Fibroblast of skin of left biceps (primary cell): ENCODE measurements at places on chromosomes 3 and 15.
A peak's percentile ranks its signal among the peaks of the same experiment; 100 is the strongest.

GRCh38 chr3:165827233-165827632 is 10.0 kb downstream of the BCHE start:
- no peak for DNase-seq

DNA sequence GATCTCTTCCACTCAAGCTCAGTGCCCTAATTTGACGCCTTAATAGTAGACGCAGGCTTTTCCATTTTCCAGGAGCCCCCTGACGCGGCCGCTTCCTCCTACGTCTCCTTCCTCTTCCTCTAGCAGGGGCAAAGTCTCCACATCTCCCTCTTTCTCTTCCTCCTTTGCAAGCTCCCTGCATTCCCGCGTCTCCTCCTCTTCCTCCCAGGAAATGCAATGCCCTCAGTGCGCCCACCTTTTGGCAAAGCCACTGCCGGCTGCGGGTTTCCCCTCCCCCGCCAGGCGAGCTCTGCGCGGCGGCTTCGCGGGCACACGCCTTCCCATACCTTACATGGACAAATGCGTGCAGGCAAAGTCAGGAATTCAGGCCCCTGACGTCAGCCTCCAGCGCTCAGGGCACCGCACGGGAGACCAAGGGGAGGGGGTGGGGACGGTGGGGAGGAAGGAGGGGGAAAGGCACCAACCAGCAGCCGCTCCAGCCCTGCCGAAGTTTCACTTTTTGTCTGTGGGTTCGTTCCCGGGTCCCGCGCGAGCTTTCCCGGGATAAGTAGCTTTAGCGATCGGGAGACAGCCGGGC is 432 bp upstream of the LPP start:
- peak; percentile 90 for DNase-seq

DNA sequence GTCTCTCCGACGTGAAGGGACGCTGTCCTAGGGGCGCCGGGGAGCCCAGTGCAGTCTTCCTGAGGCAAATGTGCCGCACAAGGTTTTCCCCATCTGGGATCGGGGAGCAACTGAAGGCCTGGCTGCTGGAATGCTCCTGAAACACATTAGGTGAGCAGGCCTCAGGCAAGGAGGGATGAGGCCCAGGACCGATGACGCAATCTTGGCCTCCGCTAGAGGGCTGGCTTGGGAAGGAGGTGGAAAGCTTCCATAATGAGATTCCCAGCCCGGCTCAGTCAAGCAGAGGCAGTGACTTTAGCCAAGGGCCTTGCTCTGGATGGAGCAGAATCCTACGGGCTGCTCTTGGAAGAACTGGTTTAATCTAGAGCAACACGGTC is 50.8 kb downstream of the CPN2 start:
- DNase-seq: no peak

- DNase-seq: no peak
Observed at GRCh38 chr3:159326998-159327397, 525.1 kb downstream of the MFSD1 start.

- DNase-seq: peak; percentile 69
Observed at GRCh38 chr3:24242012-24242698, 252.5 kb downstream of the THRB start.

GRCh38 chr3:194194051-194194756 is 58.3 kb downstream of the HES1 start:
- DNase-seq: no peak

DNA sequence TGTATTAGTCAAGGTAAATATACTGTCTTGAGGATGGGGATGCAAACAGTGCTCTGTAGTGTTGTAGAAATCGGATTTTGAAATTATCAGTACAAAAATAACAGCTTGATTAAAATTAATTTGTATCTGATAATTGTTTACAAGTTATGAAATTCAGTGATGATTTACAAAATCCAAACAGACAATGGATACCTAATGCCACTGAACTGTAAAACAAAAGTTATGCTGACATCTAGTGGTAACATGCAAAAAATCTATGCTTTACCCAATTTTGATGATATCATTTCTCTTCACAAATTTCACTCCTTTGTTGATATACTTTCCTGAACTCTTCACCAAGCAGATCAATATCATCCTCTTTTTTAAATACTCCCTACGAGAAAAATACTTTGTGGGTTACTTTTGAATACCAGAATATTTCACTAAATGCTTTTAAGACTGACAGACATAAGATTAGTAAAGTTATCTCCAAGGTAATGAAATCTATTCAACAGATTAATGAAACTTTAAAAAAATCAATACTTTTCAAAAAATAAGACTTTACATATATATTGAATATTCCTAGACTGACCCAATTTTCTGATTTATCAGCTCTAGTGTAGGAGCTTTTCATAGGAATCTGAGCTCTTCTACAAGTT is 36.0 kb downstream of the MNS1 start:
- DNase-seq: no peak

- DNase-seq: peak; percentile 19
Observed at GRCh38 chr3:152574461-152575079, 260.4 kb upstream of the P2RY1 start.

DNA sequence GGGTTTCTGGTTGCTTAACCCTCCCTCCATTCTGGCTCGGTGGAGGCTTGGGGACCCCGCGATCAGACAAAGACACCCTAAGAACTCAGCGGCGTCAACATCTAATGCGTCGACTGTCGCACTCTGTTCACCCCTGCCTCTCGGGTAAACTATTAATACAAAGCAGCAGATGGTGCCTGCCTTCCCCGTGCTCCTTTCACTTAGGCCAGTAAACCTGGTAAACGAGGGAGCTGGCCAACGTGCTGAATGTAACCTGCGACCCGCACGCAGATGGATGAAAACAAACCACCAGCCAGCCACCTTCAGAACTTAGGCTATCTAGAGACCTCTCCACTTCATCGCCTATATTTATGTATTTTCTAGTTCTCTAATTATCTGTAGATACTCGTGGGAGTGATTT is 848 bp upstream of the CADPS start:
- DNase-seq: no peak

GRCh38 chr3:193774272-193774915 is 181.4 kb downstream of the OPA1 start:
- DNase-seq: no peak

- DNase-seq: no peak
Observed at GRCh38 chr3:59234884-59235633, 185.2 kb upstream of the CFAP20DC start.

- DNase-seq: no peak
Observed at GRCh38 chr15:64286473-64286872, 69.5 kb downstream of the CSNK1G1 start.

DNA sequence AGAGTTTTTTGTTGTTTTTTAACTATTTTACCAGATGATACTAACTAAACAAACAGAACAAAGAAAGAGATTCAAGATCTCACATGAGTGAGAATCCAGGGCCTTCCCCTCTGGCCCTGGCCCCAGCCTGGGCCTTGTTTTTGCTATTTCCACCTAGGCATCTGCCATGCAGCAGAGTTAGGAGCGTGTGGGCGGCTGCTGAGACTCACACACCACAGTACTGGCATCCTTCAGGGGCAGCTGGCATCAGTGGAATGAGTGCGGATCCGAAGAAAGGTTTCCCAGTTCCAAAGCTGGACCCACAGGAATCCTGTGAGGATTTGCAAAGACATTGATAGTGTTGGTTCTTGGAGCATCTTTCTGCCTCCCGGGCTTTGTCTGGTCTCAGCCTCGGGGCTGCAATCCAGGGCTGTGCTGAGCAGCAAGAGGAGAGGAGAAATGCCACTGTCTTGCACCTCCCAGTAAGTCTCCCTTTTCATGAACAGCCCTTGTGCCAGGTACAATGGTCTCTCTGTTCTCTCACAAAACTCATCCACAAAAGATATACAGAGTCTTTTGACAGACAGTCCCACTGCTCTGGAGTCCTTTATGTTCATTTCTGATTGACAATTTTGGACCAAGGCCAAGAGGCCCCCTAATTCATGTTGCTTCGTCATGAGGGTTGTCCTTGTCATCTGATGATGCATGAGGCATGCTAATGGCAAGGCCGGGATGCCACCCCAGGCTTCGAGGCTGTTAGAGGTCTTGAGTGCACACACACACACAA is 46.6 kb downstream of the APH1B start:
- DNase-seq: no peak

GRCh38 chr3:10600296-10600714 is 94.9 kb upstream of the ATP2B2 start:
- DNase-seq: no peak

GRCh38 chr3:192727032-192727847 is at the start of gene FGF12:
FGF12 (minus strand) TSS chr3:192727541.
- DNase-seq: peak; percentile 1

DNA sequence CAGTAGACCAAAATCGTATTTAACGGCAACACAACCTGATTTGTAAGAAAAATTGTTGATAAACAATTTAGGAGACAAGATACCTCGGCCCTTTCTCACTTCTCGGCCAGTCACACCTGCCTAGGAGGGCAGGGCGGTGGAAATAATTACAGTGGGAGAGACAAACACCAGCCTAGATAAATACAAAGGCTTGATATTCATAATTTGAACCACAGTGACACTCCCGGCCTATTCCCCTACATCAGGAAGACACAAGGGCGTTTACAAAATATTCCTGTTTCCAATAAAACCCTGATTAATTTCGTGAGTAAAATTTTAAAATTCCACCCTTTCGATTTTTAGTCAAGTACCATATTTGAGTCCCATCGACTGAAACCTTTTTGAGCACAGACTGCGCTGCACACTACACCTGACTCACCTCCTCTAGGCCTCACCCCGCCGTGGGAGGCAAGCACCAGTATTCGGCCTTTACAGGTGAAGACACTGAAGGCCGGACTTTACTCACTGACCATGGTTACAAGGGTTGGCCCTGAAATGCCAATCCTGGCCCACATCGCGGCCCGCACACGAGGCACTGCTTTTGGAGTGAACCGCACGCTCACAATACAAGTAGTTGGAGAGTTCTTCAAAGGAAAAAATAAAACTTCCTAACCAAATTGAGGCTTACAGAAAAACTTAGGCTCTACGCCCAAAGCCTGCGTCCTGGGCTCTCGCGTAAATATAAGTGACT is 794 bp downstream of the ARPP19 start:
- no peak for DNase-seq

DNA sequence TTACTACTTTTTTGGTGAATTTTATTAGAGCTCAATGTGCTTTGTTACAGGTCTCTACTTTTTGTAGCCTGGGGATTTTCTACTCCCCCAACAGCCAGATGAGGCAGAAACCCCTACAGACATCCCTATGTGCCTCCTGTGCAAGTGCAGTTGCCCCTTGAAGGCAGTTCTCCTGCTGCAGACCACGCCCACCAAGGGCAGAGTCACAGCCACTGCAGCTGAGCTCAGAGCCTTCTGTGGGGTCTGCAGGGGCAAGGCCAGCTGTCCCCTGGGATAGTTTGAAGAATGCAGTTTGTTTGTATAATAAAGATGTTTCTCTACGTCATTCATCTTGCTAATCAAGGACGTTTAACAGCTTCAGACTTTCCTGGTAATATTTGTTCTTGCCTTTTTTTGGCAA is 76.8 kb downstream of the NPAP1 start:
- DNase-seq: no peak

DNA sequence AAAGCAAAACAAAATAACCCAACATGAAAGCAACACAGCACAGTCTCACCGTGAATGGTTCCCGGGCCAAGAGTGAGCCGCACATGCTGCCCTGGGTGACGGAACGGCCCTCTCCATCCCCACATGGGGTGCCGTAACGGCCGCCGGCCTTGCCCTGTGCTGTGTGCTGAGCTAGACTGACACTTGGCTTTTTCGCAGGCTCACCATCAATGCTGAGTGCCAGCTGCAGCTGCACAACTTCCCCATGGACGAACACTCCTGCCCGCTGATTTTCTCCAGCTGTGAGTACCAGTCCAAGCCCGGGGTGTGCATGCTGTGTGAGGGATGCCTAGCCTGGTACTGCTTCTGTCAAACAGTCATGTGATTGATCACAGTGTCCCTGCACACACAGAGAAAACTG is 357.6 kb downstream of the GABRG3 start:
- no peak for DNase-seq

- DNase-seq: no peak
Observed at GRCh38 chr3:58742239-58742638, 75.7 kb upstream of the FAM3D start.

DNA sequence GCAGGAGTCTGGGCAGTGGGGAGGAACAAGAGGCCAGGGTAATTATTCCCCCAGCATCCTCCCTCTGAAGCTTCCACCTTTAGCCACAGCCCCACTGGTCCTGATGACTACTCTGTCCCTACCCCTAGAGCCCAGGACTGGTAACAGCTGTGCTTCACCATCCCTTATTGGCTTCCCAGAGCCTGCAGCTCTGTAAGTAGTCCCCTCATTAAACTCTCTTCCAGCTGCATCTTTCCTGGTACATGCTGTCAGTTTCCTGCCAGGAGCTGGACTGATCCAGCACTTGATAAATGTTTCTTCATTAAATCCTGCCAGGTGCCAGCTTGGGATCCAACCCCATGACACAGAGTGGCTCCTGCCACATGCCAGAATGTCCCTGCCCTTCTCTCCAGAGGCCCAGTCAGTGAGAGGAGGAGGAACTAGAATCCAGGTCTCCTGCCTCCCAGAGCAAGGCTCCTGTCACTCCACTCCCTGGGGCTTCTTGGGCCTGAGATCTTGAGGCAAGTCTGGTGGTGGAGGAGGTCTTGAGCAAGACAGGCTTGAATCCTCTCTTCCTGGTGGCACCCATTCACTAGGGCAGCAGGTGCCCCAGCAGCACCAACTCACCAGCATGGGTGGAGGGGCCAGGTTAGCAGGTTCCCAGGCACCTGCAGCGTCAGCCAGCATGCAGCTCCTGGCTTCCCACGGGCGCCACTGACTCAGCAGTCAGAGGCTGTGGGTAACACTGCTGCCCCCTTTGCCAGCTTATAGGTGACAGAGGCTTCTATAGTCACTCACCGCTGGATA is 27.6 kb downstream of the FBXW12 start:
- no peak for DNase-seq

DNA sequence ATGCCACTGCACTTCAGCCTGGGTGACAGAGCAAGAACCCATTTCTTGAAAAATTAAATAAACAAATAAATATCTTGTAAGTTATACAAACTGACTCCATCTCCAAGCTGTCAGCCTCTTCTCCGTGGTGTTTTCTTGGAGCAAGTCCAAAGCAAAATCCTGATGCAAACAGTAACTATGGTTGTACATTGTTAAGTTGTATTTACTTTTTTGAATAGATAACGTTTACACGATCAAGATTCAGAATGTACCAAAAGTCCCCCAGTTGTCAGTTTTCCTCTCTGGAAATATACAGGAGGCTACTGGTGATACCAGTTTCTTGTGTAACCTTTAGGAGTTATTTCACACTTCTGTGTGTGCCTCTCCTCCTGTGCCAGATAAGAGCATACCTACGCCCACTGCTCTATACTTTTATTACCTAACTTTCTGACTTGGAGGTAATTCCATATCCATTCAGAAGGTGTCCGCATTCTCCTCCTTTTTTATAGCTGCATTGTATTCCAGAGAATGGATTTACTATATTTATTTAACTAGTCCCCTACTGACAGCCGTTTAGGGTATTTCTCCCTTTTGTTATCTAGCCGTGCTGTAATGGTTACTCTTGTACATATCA is 14.2 kb downstream of the CMTM7 start:
- DNase-seq: no peak

DNA sequence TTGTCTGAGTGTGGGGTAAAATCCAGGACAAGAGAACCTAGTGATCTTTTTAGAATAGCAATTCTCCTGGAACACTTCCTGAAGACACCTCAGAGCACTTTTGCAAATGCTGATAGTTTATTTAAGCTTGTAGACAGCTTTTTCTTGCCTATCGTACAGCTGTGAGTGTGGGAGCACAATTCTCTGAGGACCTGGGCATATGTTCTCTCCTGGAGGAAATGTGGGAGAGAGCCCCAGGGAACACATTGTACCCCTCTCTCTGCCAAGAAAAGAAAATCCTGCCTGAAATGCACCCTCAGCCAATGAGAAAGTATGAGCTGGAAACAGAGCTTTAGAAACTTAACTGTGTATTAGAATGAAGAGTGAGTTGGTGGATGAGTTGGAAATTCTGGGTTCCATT is 308.3 kb upstream of the SEMA6D start:
- DNase-seq: no peak

GRCh38 chr3:196995027-196995426 is 26.4 kb upstream of the PIGZ start:
- no peak for DNase-seq
